CD4-positive, alpha-beta memory T cell (primary cell): ENCODE measurements at places on chromosomes 4 and X. TPM values are rescaled to one million over a fixed set of nuclear protein-coding genes. Genes with fewer than 3 reads are reported as not detected.

Gene GCNA
- 11.4 TPM for total RNA-seq

Gene SH2D1A
- total RNA-seq: 53.1 TPM

DNA sequence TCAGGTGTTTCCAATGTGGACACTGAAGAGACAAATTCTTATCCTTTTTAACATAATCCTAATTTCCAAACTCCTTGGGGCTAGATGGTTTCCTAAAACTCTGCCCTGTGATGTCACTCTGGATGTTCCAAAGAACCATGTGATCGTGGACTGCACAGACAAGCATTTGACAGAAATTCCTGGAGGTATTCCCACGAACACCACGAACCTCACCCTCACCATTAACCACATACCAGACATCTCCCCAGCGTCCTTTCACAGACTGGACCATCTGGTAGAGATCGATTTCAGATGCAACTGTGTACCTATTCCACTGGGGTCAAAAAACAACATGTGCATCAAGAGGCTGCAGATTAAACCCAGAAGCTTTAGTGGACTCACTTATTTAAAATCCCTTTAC is 18.6 kb downstream of the TLR7 start:
- H3K27ac ChIP-seq: no peak overlapping the region
- DNase-seq: no peak
- no peaks in the 10 kb centered on the region for H3K27me3 ChIP-seq

Gene XAGE2
- total RNA-seq: not detected

GRCh38 chr4:189362364-189362763 is 578.3 kb upstream of the FRG1 start:
- DNase-seq: no peak
- H3K36me3 ChIP-seq: no peaks in the 10 kb centered on the region
- H3K4me1 ChIP-seq: no peaks in the 10 kb centered on the region

Gene HSPA4L
- not detected for total RNA-seq

- no peak overlapping the region for H3K27ac ChIP-seq
- DNase-seq: no peak
- H3K27me3 ChIP-seq: no peaks in the 10 kb centered on the region
Observed at GRCh38 chr4:8393593-8394038, 46.9 kb downstream of the ACOX3 start.

GRCh38 chr4:65050786-65051185 is 619.5 kb downstream of the EPHA5 start:
- DNase-seq: no peak
- no peak overlapping the region for H3K27ac ChIP-seq
- no peaks in the 10 kb centered on the region for H3K27me3 ChIP-seq
- no peak overlapping the region for H3K4me3 ChIP-seq
- no peaks in the 10 kb centered on the region for H3K36me3 ChIP-seq

DNA sequence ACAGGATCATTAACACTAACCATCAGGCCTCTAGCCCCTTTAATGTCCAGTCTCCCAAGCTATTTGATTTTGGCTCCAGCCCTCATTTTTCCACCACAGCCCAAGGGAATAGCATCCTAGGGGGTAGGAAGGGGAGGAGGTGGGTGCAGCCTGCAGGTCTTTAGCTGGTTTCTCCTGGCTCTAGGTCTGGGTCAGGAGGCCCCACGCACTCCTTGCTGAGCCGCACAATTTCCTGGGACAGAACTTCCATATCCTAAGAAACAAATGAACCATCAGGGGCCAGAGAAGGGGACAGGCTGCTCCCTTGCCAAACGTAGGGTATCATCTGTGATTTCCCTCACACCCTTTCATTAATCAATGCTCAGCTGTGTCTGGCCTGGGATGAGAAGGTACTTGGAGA is 2.4 kb upstream of the KCND1 start:
- H3K27ac ChIP-seq: no peak overlapping the region
- DNase-seq: no peak

Gene FAM184B
- total RNA-seq: not detected

- H3K4me3 ChIP-seq: no peak overlapping the region
- H3K4me1 ChIP-seq: no peaks in the 10 kb centered on the region
- H3K36me3 ChIP-seq: no peaks in the 10 kb centered on the region
- no peaks in the 10 kb centered on the region for H3K27me3 ChIP-seq
- H3K27ac ChIP-seq: no peak overlapping the region
- DNase-seq: no peak
Observed at GRCh38 chrX:104696667-104697066, 130.7 kb downstream of the IL1RAPL2 start.

Gene F11
- not detected for total RNA-seq

Gene VCX
- not detected for total RNA-seq

Gene KDR
- total RNA-seq: not detected

DNA sequence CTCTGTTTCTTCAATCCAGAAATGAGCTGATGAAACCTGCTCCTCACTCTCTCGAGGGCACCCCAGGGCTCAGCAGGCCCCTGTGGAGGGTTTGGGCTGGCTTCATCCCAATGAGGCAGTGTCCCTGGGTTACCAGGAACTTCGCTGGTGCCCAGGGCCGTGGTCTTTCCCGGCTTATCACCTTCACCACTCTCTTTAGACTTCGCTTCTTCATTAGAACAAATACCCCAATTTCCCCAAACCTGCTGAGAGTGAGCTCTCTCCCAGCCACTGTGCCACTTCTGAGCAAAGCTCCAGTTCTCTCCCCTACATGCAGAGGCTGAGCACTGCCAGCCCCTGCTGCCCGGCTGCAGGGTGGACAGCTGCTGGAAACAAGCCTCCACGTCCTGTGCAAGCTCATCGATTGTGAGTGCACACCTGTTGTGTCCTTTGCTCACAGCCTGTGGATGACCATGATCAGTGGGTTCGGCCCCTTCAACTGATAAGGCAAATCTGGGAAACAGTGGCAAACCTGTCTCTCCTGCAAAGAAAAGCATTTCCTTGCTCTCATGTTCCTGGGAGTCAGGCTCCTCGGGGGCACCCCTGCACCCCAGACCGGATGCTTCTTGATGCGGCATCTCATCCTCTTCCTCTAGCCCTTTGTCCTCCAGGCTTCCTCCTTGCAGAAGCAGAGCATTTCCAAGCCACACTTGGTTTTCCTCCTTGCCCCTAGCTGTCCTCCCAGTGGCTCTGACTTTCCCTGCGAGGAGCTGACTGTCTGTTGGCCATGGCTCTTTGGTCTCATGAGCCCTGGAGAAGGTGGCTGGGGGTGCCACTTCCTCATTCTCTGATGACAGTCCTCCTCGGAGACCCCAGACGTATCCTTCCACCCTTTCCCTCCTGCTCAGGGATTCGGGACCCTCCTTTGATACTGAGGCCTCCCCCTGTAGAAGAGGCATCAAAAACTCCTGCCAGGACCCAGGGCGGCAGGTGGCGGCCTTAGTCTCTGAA is 28.7 kb downstream of the C4orf50 start:
- H3K36me3 ChIP-seq: no peaks in the 10 kb centered on the region
- H3K4me3 ChIP-seq: no peak overlapping the region
- H3K4me1 ChIP-seq: no peaks in the 10 kb centered on the region
- no peak for DNase-seq
- no peaks in the 10 kb centered on the region for H3K27me3 ChIP-seq

DNA sequence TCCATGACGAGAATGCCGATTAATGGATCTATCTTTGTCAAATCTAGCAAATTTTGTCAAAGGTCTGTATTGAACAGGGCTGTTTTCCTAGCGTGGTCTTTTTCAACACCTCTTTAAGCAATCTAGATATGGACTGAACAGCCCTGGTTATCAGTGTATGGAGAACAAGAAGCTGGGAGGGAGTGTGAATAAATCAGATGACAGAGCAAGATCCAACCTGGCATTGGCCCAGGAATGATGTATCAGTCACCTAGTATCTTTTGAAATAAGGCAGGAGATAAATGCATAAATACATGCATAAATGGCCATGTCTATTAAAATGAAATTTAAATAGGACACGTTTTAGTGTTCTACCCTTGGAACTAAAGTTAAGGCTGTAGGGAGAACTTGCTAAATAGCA is 15.7 kb upstream of the AP1S2 start:
- H3K36me3 ChIP-seq: no peaks in the 10 kb centered on the region
- H3K4me1 ChIP-seq: no peaks in the 10 kb centered on the region
- no peaks in the 10 kb centered on the region for H3K27me3 ChIP-seq
- no peak overlapping the region for H3K27ac ChIP-seq
- DNase-seq: no peak

Gene DEFB131A
- total RNA-seq: not detected

DNA sequence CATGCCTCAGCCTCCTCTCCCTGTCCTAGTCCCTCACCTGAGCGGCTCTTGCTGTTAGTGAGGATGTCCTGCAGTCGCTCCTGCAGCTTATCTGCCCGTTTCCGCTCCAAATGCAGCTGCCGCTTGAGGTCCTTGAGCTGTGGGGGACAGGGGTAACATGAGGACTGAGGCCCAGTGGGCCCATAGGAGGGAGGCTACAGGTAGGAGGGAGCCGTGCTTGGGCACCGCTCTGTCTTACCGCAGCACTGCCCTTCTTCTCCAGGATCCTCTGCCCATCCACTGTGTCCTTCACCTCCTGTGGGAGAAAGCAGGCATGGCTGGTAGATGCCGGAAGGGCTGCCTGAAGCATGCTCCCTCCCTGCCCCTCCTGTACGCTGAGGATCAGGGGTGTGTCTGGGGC is 9.5 kb upstream of the KCND1 start:
- no peaks in the 10 kb centered on the region for H3K27me3 ChIP-seq
- H3K4me1 ChIP-seq: no peaks in the 10 kb centered on the region
- peaks cover 28% of the 10 kb centered on the region for H3K36me3 ChIP-seq
- no peak overlapping the region for H3K4me3 ChIP-seq

Gene HSFX3
- total RNA-seq: not detected

Gene ZCCHC18
- total RNA-seq: 9.5 TPM

GRCh38 chr4:127015667-127016117 is 617.1 kb upstream of the INTU start:
- no peak for DNase-seq
- H3K27ac ChIP-seq: no peak overlapping the region
- H3K27me3 ChIP-seq: no peaks in the 10 kb centered on the region
- H3K4me3 ChIP-seq: no peak overlapping the region
- no peaks in the 10 kb centered on the region for H3K4me1 ChIP-seq

- H3K27ac ChIP-seq: no peak overlapping the region
- no peaks in the 10 kb centered on the region for H3K4me1 ChIP-seq
- no peak overlapping the region for H3K4me3 ChIP-seq
- DNase-seq: no peak
- no peaks in the 10 kb centered on the region for H3K27me3 ChIP-seq
Observed at GRCh38 chr4:53986062-53986461, 78.3 kb downstream of the CHIC2 start.

GRCh38 chr4:114015444-114015899 is 36.0 kb upstream of the ARSJ start:
- H3K4me1 ChIP-seq: no peaks in the 10 kb centered on the region
- H3K27me3 ChIP-seq: no peaks in the 10 kb centered on the region
- H3K4me3 ChIP-seq: no peak overlapping the region

GRCh38 chr4:80814266-80814665 is 216.2 kb upstream of the BMP3 start:
- DNase-seq: no peak
- no peaks in the 10 kb centered on the region for H3K4me1 ChIP-seq
- H3K4me3 ChIP-seq: no peak overlapping the region
- H3K27me3 ChIP-seq: no peaks in the 10 kb centered on the region
- no peaks in the 10 kb centered on the region for H3K36me3 ChIP-seq

GRCh38 chrX:142089193-142089592 is 115.9 kb downstream of the MAGEC2 start:
- H3K27me3 ChIP-seq: no peaks in the 10 kb centered on the region
- no peak overlapping the region for H3K27ac ChIP-seq
- DNase-seq: no peak
- no peaks in the 10 kb centered on the region for H3K4me1 ChIP-seq
- no peaks in the 10 kb centered on the region for H3K36me3 ChIP-seq
- no peak overlapping the region for H3K4me3 ChIP-seq
